Fibroblast of skin of left quadriceps (primary cell): ENCODE measurements at places on chromosomes 1 and 21.

GRCh38 chr1:82090104-82090503 is 289.4 kb downstream of the ADGRL2 start:
- no peak for DNase-seq

- no peak for DNase-seq
Measured at GRCh38 chr1:233844275-233844674, 60.2 kb upstream of the SLC35F3 start.

- DNase-seq, result peak; percentile 69
Measured at GRCh38 chr1:24964811-24965570, 34.9 kb upstream of the RUNX3 start.

DNA sequence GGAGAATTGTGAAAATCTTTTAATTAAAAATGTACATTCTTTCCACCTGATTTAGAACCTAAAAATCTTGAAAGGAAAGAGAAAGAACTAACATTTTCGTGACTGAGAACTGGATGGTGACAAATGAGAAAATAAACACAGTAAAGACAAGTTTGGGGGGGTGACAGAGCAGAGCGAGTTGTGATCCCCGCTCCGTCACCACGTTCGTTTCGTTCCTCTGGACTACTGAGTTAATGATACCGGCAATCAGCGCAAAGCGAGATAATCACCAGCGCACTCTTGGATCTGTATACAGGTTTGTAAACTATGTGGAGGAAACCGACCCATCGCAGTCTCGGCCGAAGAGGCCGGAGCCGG is 31.2 kb upstream of the CFAP126 start:
- peak; percentile 8 for DNase-seq

DNA sequence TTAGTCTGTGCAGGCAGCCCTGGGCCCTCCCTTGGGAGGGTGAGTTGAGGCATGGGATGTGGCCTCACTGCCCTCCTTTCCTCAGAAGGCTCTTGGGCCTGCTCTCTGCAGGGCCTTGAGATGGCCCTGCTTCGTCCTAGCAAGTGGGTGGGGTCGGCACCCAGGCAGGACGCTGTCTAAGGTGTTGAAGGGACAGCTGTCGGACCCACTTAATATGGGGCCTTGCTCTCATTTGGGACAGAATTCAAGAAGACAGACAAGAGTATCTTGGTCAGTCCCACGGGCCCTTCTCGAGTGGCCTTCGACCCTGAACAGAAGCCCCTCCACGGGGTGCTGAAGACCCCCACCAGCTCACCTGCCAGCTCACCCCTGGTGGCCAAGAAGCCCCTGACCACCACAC is 26.0 kb upstream of the PDXK start:
- DNase-seq, result no peak

GRCh38 chr1:101100674-101101073 is 75.1 kb upstream of the DPH5 start:
- no peak for DNase-seq

DNA sequence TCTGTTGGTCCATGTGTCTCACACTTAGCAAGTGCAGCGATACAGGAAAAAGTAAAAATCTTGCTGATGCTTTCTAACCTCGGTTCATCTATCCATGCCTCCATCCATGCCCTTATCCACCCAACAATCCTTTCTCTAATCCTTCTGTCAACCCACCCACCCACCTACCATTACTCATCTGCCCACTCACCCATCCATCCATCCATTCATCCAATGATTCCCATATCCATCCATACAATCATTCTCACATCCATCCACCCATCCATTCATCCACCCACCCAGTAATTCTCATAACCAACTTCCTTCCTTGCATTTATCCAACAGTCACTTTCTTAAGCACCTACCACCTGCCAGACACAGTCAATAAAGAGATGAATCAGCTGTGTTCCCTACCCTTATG is 6.1 kb upstream of the IGSF21 start:
- DNase-seq, result no peak

DNA sequence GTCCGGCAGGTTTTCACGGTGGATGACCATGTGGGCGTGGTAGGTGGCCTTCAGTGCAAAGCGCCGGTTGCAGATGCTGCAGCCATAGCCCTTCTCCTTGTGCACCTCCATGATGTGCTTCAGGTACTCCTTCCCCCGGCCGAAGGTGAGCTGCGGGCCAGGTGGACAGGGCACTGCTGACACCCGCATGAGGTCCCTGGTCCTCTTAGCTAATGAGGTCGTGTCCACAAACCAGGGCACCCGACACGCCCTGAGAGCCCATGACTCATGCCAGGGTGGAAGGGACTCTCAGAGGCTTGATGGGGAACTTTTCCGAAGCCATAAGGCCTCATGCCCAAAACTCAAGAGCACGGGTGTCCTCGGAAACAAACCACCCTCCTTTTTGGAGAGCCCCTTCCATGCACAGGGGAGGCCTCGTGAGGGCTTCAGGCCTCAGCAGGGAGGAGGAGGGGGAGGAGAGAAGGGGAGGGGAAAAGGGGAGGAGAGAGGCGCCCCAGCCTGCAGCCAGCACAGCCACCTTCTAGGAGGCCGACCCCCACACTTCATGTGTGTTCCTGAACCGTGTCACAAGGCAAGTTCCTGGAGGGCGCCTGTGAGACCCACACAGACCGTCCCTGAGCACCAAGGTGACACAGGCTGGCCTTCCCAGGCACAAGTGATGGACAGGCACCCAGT is 54.4 kb upstream of the RIPK4 start:
- no peak for DNase-seq

- DNase-seq, result no peak
Measured at GRCh38 chr1:207026104-207026534, 6.4 kb downstream of the C1orf116 start.

GRCh38 chr1:165884690-165885304 is 57.4 kb downstream of the UCK2 start:
- no peak for DNase-seq

DNA sequence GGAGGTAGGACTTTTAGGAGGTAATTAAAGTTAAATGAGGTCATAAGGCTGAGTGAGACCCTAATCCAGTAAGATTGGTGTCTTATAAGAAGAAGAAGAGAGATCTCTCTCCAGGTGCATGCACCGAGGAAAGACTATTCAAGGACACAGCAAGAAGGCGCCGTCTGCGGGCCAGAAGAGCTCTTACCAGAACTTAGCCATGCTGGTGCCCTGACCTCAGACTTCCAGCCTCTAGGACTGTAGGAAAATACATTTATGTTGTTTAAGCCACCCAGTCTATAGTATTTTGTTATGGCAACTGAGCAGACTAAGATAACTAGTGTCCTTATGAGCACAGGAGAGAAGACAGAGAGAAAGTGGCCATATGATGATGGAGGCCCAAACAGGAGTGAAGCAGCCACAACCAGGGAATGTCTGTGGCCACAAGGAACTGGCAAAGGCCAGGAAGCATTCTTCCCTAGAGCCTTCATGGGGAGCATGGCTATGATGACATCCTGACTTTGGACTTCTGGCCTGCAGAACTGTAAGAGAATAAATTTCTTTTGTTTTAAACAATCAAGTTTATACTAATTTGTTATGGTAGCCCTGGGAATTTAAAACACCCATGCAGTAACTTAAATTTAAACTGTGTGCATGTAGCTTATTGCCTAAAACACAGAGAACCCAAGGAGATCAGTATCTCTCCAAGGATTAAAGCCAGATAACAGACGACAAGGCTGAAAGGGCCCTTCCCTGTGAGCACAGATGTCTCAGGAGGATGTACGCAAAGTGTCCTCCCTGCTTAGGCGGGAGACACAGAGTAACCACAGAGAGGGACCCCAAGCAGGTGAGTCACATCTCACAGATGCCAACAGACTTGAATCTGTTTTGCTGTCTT is 9.9 kb upstream of the CD58 start:
- DNase-seq, result no peak

GRCh38 chr1:163826500-163826899 is 504.7 kb downstream of the NUF2 start:
- DNase-seq, result no peak

- no peak for DNase-seq
Measured at GRCh38 chr21:32613436-32614043, 1.4 kb upstream of the CFAP298 start.

GRCh38 chr1:230350208-230350921 is 75.8 kb downstream of the PGBD5 start:
- DNase-seq, result no peak

GRCh38 chr1:169680377-169681019 is 30.9 kb downstream of the SELL start:
- DNase-seq, result no peak

GRCh38 chr1:160777486-160778089 is 18.4 kb upstream of the LY9 start:
- DNase-seq, result no peak

DNA sequence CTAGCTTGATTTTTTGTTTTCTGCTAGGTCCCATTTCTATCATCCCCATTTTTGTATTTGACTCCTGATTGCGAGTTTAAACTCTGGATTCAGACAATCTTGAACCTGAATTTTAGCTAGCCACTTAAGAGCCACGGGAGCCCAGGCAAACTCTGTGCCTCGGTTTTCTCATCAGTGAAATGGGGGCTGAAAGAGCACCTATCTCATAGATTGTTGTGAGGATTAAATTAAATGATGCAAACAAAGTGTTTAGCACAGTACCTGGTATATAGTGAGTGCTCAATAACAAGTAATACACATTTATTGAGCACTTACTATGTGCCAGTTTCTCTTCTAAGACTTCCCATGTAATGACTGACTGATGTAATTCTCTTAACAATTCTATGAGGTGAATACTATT is 158.1 kb upstream of the POU3F1 start:
- DNase-seq, result no peak

DNA sequence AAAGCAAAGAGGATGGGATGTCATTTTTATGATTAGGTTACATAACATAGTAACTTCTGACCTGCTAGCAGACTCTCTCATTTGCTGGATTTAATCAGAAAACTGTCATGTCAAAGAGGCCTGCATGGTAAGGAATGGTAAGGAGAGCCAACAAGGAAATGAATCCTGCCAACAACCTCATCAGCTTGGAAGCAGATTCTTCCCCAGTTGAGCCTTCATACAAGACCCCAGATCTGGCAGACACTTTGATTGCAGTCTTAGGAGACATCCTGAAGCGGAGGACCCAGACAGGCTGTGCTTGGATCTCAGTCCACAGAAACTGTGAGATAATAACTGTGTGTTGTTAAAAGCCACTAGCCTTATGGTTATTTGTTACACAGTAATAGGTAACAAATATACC is 27.6 kb upstream of the MARK1 start:
- DNase-seq, result no peak

GRCh38 chr1:234579967-234580366 is 30.0 kb downstream of the IRF2BP2 start:
- no peak for DNase-seq

GRCh38 chr1:7478809-7479499 is 292.1 kb upstream of the VAMP3 start:
- DNase-seq, result no peak

DNA sequence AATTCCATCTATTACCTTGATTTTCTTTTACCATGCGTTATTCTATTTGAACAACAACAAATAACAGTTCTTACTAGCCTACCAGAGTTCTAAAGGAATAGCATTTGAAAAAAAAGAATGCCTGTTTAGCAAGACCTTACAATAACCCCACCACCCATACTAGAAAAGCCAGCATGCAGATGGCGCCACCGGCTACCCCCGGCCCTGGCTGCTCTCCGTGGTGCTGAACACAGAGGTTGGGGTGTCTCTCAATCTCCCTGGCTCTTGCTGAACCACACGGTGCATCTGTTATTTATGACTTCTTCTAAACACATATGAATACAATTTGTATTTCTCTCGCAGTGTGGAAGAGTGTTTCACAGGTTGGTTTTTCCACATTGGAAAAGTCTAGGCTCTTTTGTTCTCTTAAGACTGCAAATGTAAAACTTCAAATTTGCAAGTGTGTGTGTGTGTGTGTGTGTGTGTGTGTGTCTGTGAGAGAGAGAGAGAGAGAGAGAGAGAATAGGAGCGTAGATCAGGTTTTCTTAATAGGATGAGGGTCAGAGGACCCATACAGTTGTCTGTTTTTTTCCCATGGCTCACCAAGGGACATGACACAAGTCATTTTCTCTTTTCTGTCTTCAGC is 13.6 kb downstream of the GRIK3 start:
- no peak for DNase-seq

GRCh38 chr1:145977486-145978470 is 13.3 kb downstream of the POLR3GL start:
- DNase-seq, result peak; percentile 62

DNA sequence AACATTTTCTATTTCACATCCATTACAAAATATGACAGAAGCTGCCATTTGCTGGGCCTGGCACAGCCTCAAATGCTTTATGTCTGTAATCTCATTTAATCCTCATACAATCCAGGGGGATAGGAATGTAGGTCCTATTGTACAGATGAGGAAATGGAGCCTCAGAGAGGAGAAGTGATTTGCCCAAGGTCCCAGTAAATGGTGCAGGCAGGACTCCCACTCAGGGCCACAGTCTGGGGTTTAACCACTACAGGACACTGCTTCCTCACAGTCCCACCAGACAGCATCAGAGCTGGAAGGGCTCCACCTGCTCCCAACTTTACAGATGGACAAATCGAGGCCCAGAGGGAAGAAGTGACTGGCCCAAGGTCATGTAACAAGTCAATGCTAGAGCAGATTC is 20.6 kb upstream of the RNF19B start:
- no peak for DNase-seq

DNA sequence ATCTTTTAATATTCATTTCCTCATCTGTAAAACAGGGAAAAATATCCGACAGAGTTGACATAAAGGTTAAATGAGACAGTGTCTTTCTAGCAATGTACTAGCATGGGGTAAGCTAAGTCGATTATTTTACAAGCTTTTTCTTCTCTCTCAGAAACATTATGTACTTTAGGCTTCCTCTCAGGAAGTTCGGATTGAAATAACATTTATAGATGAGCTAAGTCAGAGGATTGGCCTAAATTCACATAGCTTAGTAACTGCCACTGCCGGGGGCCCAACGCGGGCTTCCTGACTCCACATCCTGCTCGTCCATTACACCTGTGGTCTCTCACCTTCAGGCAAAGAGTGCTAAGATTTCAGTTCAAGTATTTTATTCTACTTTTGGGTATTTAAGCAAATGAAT is 462.3 kb upstream of the NFIA start:
- no peak for DNase-seq

DNA sequence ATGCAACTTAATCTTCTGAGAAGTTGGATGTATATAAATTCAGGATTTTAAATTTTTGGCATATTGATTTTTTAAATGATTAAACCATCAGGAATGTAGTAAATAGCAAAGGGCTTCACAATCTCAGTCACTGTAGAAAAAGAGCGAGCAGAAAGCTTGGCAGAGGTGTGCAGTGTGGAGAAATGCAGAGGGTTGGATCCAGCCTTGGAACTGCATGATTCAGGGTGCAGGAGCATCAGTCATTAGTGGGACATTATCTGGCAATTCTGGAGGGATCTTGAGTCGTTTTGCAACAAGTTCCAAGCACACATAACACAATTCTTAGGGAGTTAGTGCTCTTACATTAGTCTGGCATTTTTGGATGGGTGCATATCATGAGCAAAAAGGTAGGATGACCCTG is 267.9 kb downstream of the PLA2G4A start:
- DNase-seq, result no peak

- DNase-seq, result no peak
Measured at GRCh38 chr1:58687516-58687915, 12.3 kb downstream of the MYSM1 start.

GRCh38 chr1:3316340-3316943 is 138.0 kb upstream of the ARHGEF16 start:
- no peak for DNase-seq
